ENCODE measurements at places on chromosomes 1 and 21. TPM values are rescaled to one million over a fixed set of nuclear protein-coding genes. Genes with fewer than 3 reads are reported as not detected.

The CFHR4 gene
- not detected for total RNA-seq

The HCRTR1 gene
- total RNA-seq = not detected

The SNX7 gene
- total RNA-seq = 36.2 TPM

The CDK11B gene
- total RNA-seq = 3.8 TPM

The KRTAP10-6 gene
- not detected for total RNA-seq

The SLAMF1 gene
- total RNA-seq = not detected

The ESRRG gene
- not detected for total RNA-seq

The TEX50 gene
- total RNA-seq = not detected

The PLA2G2D gene
- not detected for total RNA-seq

The SLC5A9 gene
- total RNA-seq = 0.24 TPM

The SMIM12 gene
- total RNA-seq = 26.0 TPM

The NCSTN gene
- 93.0 TPM for total RNA-seq

The EPHA2 gene
- total RNA-seq = 144 TPM

The ADCY10 gene
- total RNA-seq = not detected

The ARHGEF10L gene
- 15.2 TPM for total RNA-seq

The OR2M3 gene
- total RNA-seq = not detected

The OR10J1 gene
- total RNA-seq = under 0.01 TPM

The PTPN7 gene
- total RNA-seq = not detected

The PIP5K1A gene
- 60.2 TPM for total RNA-seq

The TMEM200B gene
- 2.9 TPM for total RNA-seq

The CNKSR1 gene
- total RNA-seq = 23.9 TPM
